ENCODE measurements at places on chromosomes 5 and 9.

DNA sequence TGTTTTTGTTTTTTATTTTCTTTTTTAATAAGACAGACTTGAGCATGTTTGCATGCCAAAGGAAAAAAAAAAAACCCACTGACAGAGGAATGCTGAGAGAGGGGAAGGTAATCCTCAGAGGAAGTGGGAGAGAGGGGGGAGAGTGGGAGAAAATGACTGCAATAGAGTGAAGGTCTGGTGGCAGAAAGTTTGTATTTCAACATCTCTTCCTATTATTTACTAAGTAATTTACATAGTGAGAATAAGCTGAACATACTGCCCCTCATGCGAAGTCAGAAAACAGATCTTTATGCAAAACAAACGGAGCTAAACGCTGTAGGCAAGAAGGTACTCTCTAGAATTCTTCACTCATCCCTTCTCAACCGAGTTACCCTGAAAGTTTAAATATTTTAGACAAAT lies 45.0 kb downstream of the ELL2 start:
- no peak for DNase-seq

GRCh38 chr5:33973271-33973670 lies 11.2 kb downstream of the SLC45A2 start:
- no peak for DNase-seq

DNA sequence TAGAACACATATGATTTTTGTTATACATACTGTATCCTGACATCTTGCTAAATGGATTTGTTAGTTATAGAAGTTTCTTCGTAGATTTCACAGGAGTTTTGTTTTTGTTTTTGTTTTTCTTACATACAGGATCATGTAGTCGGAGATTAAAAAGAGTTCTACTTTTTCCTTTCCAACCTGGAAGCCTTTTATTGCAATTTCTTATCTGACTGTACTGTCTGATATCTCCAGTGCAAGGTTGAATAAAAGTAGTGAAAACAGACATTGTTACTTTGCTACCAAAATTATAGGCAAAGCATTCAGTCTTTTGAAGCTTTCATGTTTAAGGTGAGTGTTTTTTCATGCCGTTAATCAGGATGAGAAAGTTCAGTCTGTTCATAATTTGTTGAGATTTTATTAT lies 117.4 kb upstream of the PRSS3 start:
- no peak for DNase-seq

GRCh38 chr5:6995115-6995514 lies 281.9 kb downstream of the TENT4A start:
- DNase-seq, result no peak

DNA sequence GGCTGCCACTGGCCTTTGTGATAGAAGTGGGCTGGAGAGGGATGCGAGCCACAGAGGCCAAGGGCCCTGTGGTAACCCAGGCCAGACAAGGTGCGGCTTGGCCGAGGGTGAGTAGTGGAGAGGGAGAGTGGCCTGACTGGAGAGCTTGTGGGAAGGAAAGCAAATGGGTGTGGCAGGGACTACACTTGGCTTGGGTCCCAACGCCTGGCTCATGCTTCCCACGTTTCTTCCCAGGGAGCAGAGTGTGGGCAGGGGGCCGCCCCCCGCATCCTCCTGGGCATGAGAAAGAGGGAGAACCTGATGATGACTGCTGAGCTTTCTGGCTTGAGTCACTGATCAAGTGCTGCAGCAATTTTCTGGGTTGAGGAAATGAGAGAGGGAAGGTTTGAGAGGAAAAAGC lies 95.7 kb downstream of the ANKH start:
- DNase-seq, result no peak

- DNase-seq, result no peak
These were observed 54.4 kb upstream of the EXOC3 start for GRCh38 chr5:388266-389196.

GRCh38 chr5:54872810-54873209 lies 112.6 kb downstream of the ESM1 start:
- DNase-seq, result no peak

- no peak for DNase-seq
These were observed 131.0 kb upstream of the DMAC1 start for GRCh38 chr9:7930613-7931012.

All from fibroblast of skin of left quadriceps (primary cell).